ENCODE measurements at places on chromosomes 7 and 10.
A peak's percentile ranks its signal among the peaks of the same experiment; 100 is the strongest.

DNA sequence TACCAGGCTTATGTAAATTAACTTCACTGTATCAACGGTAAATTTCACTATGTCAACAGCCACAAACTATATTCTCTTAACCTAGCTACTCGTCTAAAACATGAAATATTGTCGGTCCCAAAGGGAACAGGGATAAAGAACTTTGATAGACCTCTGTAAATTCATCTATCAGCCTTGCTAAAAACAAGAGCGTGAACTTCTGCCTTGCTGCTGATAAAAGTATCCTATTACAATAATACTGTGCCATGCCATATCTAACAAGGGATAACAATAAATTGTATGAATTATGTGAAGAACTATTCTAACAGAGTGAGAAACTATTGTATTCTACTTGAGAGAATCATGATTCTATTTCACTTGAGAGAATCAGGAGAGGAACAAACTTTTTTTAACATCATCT lies 117.2 kb downstream of the CNOT4 start:
- DNase-seq = no peak

DNA sequence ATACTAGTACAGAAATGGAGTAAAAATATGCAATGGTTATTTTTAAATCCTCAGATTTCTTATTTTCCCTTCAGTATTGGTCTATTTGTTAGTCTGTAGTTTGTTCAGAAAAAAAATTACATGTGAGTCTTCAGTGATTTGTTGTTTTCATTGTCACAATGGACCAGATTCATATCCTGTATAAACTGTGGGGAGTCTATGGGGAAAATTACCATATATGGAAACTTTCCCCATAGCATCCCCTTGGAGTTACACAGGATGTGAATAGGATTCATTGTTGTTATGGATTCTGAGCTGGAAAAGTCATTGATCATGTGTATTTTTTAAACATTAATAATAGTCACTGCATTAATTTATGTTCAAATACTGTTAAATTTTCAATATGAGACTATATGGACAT lies 72.6 kb downstream of the ST7 start:
- DNase-seq = no peak

- no peak for DNase-seq
Measured at GRCh38 chr7:41891950-41892349, 189.1 kb upstream of the INHBA start.

- DNase-seq = no peak
Measured at GRCh38 chr10:49207113-49207512, 18.9 kb upstream of the TMEM273 start.

- no peak for DNase-seq
Measured at GRCh38 chr7:128920913-128921582, 10.5 kb upstream of the KCP start.

DNA sequence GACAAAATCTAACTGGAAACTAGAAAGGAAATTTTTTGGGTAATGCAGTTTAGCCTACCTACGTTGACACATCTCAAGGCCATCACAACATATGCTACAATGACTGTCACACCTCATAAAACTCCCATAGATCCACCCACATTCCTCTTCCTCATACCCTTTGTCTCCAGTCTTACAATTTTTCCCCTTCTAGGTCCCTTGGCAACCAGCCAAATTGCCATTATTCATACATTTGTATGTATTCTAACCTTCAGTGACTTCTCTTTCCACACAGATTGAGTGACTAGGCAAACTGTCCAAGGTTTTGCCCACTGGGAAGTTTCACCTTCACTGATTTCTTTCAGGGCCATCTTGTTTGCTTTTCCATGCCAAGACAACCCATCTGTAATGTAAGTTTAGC lies 100.5 kb upstream of the TPK1 start:
- DNase-seq = no peak

GRCh38 chr7:27143023-27143949 lies at the start of gene HOXA5:
TSS of gene HOXA5 (minus strand) at chr7:27143681. CDS start at chr7:27143607, 74 bp downstream.
- no peak for DNase-seq

- DNase-seq = peak; percentile 57
Measured at GRCh38 chr10:46268076-46268881, 18.5 kb upstream of the ANTXRL start.

DNA sequence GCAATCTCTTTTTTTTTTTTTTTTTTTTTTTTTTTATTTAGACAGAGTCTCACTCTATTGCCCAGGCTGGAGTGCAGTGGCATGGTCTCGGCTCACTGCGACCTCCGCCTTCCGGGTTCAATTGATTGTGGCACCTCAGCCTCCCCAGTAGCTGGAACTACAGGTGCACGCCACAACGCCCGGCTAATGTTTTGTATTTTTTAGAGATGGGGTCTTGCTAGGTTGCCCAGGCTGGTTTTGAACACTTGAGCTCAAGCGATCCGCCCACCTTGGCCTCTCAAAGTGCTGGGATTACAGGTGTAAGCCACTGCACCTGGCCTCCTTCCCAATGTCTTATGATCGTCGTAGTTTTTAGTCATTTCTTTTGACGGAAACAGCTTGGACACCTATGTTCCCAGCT lies 6.6 kb upstream of the ZNF853 start:
- DNase-seq = no peak

DNA sequence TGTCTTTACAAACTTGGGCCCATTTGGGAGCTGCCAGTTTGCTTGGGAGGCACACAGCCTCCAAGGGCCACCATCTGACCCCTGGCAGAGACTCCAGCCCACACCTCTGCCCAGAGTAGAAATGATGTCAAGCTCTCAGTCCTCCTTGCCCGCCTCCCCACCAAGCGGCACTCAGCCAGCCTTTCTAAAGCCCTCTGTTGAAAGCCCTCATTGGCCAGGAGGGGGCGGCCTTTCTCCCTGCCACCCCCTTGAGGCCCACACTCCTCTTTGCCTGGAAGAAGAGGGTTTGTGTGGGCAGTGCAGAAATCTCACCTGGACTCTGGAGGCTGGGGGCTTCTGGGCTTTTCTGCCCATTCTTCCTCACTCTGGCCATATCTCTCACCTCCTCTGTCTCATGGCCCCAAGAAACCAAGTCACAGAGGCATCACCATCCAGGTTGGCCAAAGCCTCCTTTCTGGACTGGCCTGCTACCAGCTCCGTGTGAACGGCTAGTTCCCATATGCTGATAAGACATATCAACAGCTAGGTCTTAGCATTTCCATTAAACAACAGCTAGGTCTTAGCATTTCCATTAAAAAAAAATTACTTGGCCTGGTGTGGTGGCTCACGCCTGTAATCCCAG lies 36.1 kb downstream of the UBTD1 start:
- no peak for DNase-seq

DNA sequence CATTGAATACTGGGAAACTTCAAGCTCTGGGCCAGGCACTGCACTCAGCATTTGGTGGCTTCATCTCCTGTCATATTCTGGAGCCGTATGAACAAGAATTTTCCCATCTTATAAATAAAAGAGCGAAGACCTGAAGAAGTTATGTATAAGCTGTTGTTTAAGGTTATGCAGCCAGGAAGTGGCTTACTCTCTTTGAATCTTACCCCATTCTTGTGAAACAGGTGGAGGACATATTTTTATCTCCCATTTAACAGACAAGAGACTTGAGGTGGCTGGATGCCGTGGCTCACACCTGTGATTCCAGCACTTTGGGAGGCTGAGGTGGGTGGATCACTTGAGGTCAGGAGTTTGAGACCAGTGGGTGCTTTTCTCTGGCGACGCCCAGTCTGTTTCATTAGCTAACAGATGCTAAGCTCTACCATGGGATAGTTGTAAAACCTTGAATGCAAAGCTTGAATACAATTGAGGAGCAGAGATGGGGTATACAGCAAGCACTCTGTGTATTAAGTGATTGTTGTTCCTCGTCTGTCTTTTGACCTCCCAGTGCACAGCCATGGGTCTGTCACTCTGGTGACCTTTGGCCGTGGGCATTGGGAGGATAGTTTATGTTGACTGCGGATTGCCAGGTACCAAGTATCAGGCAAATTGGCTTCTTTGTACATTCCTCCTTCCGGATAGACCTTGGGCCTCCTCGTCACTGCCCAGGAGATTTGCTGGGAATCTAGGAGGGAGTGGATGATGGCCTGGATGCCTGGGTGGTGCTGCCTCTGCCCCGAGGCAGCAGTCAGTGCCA lies 85.8 kb downstream of the GRK5 start:
- DNase-seq = no peak

- DNase-seq = no peak
Measured at GRCh38 chr10:99612167-99612831, 7.9 kb downstream of the SLC25A28 start.

DNA sequence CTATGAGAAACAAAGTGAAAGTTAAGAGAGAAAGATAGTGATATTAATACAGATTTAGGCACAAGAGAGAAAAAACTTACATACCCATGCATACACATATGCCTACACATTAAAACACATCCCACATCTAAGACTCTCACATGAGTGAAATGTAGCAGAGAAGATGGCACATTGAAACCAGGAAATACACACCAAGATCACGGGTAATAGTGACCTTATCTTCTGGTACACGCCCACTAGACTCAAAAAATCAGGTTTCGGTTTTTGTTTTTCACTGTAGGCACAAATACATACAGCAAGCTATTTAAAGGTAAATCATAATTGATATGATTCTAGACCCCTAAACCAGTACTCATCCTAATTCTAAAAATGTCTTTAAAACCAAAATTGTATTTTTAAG lies 225.2 kb upstream of the TAC1 start:
- DNase-seq = no peak

DNA sequence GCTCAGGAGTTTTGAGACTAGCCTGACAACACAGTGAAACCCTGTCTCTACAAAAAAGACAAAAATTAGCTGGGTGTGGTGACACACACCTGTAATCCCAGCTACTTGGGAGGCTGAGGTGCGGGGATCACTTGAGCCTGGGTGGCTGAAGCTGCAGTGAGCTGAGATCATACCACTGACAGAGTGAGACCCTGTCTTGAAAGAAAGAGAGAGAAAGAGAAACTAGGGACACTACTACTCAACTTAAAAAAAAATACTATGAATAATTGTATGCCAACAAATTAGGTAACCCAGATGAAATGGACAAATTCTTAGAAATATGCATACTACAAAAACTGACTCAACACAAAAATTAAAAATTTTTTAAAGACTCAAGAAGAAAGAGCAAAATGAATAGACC lies 28.5 kb downstream of the SMURF1 start:
- no peak for DNase-seq

GRCh38 chr10:74238031-74238431 lies 87.0 kb downstream of the ADK start:
- DNase-seq = no peak

DNA sequence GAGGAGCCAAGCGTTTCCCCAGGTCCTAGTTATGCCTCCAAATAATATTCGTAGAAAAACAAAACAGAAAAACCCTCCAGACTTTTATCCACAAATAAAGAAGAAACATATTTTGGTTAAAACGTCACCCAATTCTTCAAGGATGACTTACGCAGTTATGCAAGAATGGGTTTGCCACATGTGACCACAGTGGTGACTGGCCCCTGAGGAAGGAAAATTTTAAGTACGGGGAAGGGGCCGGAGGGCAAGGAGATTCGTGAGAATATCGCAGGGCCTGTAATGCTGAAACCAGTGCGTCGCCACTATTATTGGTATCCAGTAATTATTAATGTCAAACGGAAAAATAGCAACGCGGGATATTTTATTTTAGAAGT lies 537 bp upstream of the MRPS24 start:
- DNase-seq = no peak

DNA sequence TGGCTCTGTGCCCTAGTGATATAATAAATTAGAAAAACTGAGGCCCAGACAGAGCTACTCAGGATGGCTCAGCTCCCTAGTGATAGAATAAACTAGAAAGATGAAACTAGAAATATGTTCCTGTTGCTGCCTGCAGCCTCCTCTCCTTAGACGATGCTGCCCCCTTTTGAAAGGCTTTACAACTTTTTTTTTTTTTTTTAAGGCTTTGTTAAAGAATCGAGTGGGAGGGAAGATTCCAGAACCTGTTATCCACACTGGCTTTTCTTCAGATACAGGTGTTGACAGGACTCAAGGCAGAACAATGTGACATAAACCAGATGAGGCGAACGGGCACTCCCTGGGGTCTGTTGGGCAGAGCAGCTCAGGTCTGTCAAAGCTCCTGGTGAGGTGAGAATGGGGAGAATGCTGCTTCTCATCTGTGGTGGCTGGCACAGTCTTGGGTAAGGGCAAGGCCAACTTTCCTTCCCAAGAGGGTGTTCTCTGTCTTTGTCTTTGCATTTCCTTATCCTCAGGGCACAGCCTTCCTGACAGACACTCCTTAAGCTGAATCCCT lies 175.1 kb downstream of the COBL start:
- DNase-seq = no peak

DNA sequence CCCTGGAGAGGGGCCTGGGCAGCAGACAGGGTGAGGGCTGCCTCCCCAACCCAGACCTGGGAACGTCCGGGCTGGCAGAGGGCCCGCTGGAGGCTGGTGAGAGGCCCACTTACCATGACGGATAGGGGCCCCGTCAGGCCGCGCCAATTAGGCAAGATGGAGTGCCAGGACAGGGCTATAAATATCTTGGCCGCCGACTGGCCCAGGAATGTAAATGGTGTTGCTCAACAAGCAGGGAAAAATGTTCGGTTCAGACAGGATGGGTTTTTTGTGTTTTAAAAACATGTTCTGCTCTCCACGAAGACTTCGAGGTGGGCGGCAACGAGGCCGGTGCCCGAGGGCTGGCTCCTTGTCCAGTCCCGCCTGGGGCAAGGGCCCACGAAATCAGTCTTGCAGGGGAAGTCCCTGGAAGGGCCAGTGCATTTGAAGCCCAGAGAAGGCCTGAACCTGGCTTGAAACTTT lies 35.8 kb upstream of the ELN start:
- DNase-seq = no peak

- peak; percentile 24 for DNase-seq
Measured at GRCh38 chr7:74657692-74658177, at the start of gene GTF2I. TSS of gene GTF2I (plus strand) at chr7:74657718. CDS start at chr7:74689129, 31,411 bp downstream.

GRCh38 chr7:55366461-55367070 lies 1.4 kb downstream of the LANCL2 start:
- peak; percentile 10 for DNase-seq

- DNase-seq = no peak
Measured at GRCh38 chr10:1404323-1405260, 332.7 kb downstream of the ADARB2 start.

GRCh38 chr7:106566672-106567071 lies 94.3 kb downstream of the CCDC71L start:
- no peak for DNase-seq

GRCh38 chr7:9945857-9946256 lies 1027.8 kb upstream of the PHF14 start:
- no peak for DNase-seq

GRCh38 chr7:44131173-44132029 lies 8.1 kb upstream of the POLD2 start:
- DNase-seq = no peak
